IMR-90 (cell line): ENCODE measurements at places on chromosomes 2 and 18. TPM values are rescaled to one million over a fixed set of nuclear protein-coding genes. Genes with fewer than 3 reads are reported as not detected.

Gene CDK15
- 28.9 and 33.0 TPM in 2 replicates for total RNA-seq

Gene TRIM43
- total RNA-seq, result not detected in 2 replicates

Gene ST8SIA5
- not detected in 2 replicates for total RNA-seq

Gene PCARE
- not detected in 2 replicates for total RNA-seq

Gene LYG2
- not detected in 2 replicates for total RNA-seq

Gene CGREF1
- total RNA-seq, result 0.28 and 0.54 TPM in 2 replicates

Gene SAG
- total RNA-seq, result not detected in 2 replicates

Gene CHST9
- total RNA-seq, result not detected in 2 replicates

Gene VIT
- total RNA-seq, result under 0.01 TPM in 1 of 2 replicates, not detected in the other

Gene IL36B
- total RNA-seq, result not detected in 2 replicates

GRCh38 chr2:223044092-223044836 lies 7.7 kb upstream of the KCNE4 start:
- H3K36me3 ChIP-seq, result no peaks in the 10 kb centered on the region
- H3K4me1 ChIP-seq, result peaks cover 17% of the 10 kb centered on the region
- no peaks in the 10 kb centered on the region for H3K27me3 ChIP-seq

GRCh38 chr2:174765576-174765975 lies 1.3 kb upstream of the CHRNA1 start:
- no peak for DNase-seq
- no peak overlapping the region for H3K4me3 ChIP-seq
- H3K36me3 ChIP-seq, result no peaks in the 10 kb centered on the region
- peaks cover 22% of the 10 kb centered on the region for H3K4me1 ChIP-seq
- no peaks in the 10 kb centered on the region for H3K27me3 ChIP-seq

- no peak overlapping the region for H3K27ac ChIP-seq
- peaks cover 8% of the 10 kb centered on the region for H3K4me1 ChIP-seq
- DNase-seq, result peak; percentile 83
Observed at GRCh38 chr2:215931256-215931903, 82.0 kb downstream of the MREG start.

GRCh38 chr2:237614151-237614720 lies 13.2 kb upstream of the LRRFIP1 start:
- DNase-seq, result peak; percentile 52
- no peaks in the 10 kb centered on the region for H3K36me3 ChIP-seq
- H3K4me3 ChIP-seq, result no peak overlapping the region
- H3K4me1 ChIP-seq, result peaks cover 30% of the 10 kb centered on the region
- no peaks in the 10 kb centered on the region for H3K27me3 ChIP-seq

DNA sequence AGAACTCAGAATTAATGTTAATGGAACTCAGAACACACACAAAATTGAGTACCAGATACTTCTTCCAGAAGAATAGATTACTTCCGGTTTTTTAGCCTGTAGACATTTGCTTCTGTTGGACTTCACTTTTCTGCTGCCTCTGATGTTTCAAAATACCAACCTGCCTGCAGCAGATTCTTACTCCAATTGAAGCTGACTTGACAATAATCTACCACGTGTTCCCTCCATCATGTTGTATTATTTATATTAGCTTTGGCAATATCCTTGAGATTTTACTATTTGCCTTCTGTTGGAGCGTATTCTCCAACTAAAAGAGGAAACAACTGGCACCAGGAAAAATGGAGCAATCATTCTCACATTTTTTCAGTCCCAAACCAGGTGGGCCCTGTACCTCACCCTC lies 3.1 kb upstream of the GORASP2 start:
- peaks cover 2% of the 10 kb centered on the region; the same call in 1 of the 2 replicates for H3K4me1 ChIP-seq
- no peaks in the 10 kb centered on the region for H3K27me3 ChIP-seq
- no peak overlapping the region for H3K27ac ChIP-seq
- DNase-seq, result no peak

DNA sequence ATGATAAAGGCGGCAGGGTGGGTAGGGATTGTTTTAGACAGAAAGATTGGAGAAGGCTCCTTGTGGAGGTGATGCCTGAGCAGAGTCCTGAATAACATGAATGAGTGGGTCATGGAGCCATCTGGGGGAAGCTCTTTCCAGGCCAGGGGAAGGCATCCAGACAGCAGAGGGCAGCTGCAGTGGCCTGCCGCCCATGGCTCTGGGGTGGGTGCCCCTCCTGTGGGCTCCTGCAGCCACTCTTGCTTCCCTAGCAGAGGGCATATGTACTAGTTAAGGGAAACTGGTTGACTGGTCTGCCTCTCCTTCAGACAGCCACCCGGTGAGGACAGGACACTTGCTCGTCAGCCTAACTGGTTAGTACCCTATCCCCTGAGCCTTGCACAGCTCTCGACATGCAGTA lies 46.5 kb upstream of the SLC1A4 start:
- H3K36me3 ChIP-seq, result no peaks in the 10 kb centered on the region
- H3K27ac ChIP-seq, result no peak overlapping the region
- H3K27me3 ChIP-seq, result peaks cover 36% of the 10 kb centered on the region
- peaks cover 7% of the 10 kb centered on the region; the same call in 1 of the 2 replicates for H3K4me1 ChIP-seq
- DNase-seq, result no peak

DNA sequence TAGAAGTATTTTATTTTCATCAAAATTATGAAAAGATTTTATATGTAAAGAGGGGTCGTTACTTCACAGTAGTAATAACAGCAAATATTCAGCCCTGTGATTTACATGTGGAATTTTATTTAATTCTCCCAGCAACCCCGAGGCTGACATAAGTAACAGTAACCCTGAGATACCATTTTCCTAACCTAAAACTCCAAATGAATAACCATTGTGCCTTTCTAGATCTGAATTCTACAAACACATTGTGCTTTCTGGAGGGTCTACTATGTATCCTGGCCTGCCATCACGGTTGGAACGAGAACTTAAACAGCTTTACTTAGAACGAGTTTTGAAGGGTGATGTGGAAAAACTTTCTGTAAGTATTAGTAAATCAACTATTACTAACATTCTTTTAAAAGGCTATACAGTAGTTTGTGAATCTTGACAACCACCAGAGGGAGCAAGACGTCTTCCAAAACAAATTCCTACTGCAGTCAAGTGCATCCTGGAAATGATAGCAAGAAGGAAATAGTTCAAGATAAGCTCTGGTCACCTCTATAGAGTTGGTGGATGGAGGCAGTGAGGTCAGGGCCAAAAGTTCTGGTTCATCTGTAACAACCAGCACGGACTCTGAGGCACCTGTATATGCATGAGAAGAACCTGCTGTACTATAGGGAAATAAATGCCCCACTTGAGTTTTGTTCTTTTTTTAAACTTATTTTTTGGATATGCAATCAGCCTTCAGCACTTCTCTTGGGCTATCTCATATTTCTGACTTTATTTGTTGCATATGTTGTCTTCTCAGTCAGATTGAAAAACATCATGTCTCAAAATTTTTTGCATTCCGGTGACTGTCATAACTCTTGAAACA lies 37.4 kb downstream of the ACTR2 start:
- peaks cover 8% of the 10 kb centered on the region for H3K4me1 ChIP-seq
- peaks cover 21% of the 10 kb centered on the region for H3K36me3 ChIP-seq
- H3K4me3 ChIP-seq, result no peak overlapping the region

DNA sequence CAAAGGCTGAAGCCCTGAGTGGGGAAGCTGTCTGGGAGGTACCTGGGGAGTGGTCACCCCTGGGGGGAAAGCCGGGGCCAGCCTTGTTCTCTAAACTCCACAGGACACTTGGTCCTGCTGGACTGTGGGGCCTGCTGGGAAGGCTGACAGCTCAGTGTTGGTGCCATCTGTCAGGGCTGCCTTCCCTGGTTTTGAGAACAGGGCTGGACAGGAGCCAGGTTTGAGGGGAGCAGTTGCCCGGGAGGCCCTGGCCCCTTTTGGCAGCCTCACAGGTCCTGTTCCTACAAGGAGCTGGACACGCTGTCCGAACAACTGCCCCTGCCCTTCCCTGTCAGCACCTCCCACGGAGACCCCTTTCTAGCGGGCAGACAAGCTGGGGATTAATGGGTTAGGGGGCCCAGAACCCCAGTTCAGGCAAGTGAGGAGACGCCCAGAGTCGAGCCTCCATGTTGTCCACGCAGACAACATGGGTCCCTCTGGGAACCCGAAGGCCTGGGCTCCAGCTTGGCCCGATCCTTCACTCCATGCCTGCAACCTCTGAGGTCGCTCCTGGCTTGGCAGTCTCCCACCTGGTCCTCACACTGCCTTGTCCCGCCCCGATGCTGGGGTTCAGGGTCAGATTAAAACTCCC lies 40.8 kb downstream of the ATOH8 start:
- H3K4me1 ChIP-seq, result peaks cover 42% of the 10 kb centered on the region
- no peak overlapping the region for H3K4me3 ChIP-seq
- no peak for DNase-seq
- no peaks in the 10 kb centered on the region for H3K27me3 ChIP-seq

GRCh38 chr2:159609811-159610549 lies 6.4 kb downstream of the BAZ2B start:
- no peaks in the 10 kb centered on the region for H3K27me3 ChIP-seq
- H3K36me3 ChIP-seq, result no peaks in the 10 kb centered on the region
- H3K4me1 ChIP-seq, result peaks cover 5% of the 10 kb centered on the region
- no peak overlapping the region for H3K27ac ChIP-seq
- H3K4me3 ChIP-seq, result no peak overlapping the region
- no peak for DNase-seq

- no peak overlapping the region for H3K4me3 ChIP-seq
- no peaks in the 10 kb centered on the region for H3K27me3 ChIP-seq
- H3K4me1 ChIP-seq, result no peaks in the 10 kb centered on the region
- no peak overlapping the region for H3K27ac ChIP-seq
- no peak for DNase-seq
Observed at GRCh38 chr2:239803766-239804115, 221.4 kb downstream of the NDUFA10 start.

DNA sequence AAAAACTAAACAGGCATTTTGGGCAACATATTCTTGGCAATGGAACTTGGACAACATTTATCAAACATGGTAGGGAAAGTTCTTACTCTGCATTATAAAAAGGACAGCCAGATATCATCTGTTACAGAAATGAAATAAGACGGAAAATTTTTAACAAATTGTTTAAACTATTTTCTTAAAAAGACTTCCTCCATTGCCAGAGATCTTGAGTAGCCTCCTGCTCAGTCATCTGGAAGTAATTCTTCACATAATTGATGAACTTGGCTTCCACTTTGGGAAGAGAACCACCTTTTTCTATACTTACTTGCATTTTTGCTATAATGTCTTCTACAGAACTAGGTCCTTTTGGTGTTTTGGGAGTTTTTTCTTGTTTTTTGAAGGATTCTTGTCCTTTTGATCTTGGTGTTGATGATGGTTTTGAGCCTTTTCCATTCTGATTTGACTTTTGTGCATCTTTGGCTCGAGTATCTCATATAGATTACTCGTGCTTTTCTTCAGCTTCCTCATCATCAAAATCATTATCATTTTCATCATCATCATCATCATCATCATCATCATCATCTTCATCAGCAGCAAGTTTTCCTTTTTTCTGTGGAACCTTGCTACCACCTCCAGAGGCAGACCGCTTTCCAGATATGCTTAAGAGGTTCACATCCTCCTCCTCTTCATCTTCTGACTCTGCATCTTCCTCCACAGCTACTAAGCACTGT lies 66.2 kb downstream of the CD28 start:
- H3K36me3 ChIP-seq, result no peaks in the 10 kb centered on the region
- DNase-seq, result no peak
- H3K27ac ChIP-seq, result no peak overlapping the region

- no peak overlapping the region for H3K4me3 ChIP-seq
- no peak for DNase-seq
- no peaks in the 10 kb centered on the region for H3K4me1 ChIP-seq
Observed at GRCh38 chr2:118992740-118993391, 50.9 kb downstream of the MARCO start.

DNA sequence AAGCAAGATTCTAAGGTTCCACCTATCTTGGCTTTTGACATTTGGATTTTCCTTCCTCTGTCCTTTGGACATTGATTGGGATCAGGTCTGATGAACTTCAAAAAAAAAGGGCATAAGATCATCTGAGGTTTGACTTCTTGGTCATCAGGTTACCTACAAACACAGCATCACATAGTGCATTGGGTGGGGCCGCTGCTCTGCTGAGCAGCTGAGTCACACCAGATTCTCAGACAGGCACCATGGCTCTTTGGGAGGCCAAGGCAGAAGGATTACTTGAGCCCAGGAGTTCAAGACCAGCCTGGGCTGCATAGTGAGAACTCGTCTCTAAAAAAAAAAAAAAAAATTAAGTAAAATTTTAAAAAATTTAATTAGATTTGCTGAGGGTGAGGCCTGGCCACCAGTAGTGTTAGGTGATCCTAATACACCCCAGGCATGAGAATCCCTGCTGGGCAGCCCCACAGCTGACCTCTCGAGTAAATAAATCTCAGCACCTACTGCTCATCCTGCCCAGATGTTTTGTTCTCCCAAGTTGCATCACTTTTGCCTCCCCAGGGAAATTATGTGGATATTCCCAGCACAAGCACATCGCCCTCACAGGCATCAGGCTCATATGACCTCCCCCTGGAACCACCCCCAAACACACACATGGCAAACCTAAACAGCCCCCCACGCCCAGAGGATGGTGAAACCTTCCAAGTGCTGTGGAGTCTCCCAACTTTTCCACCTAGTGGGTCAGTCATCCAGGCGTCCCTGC lies 5.3 kb downstream of the MLPH start:
- no peak for DNase-seq
- H3K27me3 ChIP-seq, result no peaks in the 10 kb centered on the region
- no peak overlapping the region for H3K4me3 ChIP-seq
- peaks cover 7% of the 10 kb centered on the region for H3K4me1 ChIP-seq
- H3K27ac ChIP-seq, result no peak overlapping the region

DNA sequence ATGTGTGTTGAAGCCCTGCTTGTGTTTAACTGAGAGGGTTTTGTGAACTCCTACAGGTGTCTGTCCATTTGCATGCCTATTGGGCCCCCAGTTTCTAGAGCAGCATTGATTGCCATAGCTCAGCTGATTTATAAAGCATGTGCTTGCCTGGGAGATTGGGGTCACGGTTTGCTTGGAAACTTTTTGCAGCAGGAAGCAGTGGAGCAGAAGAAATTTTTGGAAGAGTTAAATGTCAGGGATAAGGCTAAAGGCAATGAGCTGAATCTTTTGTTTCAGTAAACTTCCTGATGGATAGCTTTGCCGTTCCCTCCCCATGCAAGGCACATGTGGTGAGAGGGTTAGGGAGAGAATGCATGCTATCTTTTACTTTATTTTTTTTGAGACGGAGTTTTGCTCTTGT lies 102.2 kb downstream of the PTPRM start:
- H3K36me3 ChIP-seq, result no peaks in the 10 kb centered on the region
- H3K27ac ChIP-seq, result no peak overlapping the region
- peaks cover 2% of the 10 kb centered on the region; the same call in 1 of the 2 replicates for H3K4me1 ChIP-seq
- DNase-seq, result no peak

DNA sequence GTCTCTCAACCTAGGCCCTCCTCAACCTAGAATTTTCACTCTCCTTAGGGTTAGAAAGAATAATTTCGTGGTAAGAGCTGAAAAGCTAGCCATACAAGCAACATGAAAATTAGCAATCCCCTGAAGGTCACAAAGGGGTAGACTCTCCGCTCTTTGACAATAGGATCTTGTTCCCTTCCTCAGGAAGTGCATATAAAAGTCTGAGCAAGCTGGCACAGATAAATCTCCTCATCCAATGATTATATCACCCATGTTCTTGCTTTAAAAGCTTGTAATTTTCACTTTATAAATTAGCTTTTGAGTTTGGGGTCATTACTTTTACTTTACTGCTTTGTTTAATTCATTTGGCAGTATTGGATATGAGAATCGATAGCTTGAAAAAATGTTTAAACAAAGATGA lies 852.3 kb upstream of the CRIM1 start:
- H3K4me3 ChIP-seq, result no peak overlapping the region
- H3K36me3 ChIP-seq, result no peaks in the 10 kb centered on the region
- H3K4me1 ChIP-seq, result no peaks in the 10 kb centered on the region
- H3K27me3 ChIP-seq, result no peaks in the 10 kb centered on the region
